ENCODE measurements at places on chromosomes 4 and X. TPM values are rescaled to one million over a fixed set of nuclear protein-coding genes. Genes with fewer than 3 reads are reported as not detected.

FRG2 gene
- not detected for total RNA-seq

WAS gene
- total RNA-seq: 134 TPM

ATRX gene
- 65.8 TPM for total RNA-seq

SATL1 gene
- not detected for total RNA-seq

ZRSR2 gene
- total RNA-seq: 16.0 TPM

FAM9C gene
- total RNA-seq: not detected

CAMK2D gene
- total RNA-seq: 30.7 TPM

EIF4E gene
- 105 TPM for total RNA-seq

PABPC1L2A gene
- not detected for total RNA-seq

GPR119 gene
- not detected for total RNA-seq

SPANXD gene
- total RNA-seq: not detected

MAGEB4 gene
- total RNA-seq: not detected

FDCSP gene
- not detected for total RNA-seq

FOXP3 gene
- 15.4 TPM for total RNA-seq

TRIM60 gene
- total RNA-seq: not detected

FAM47A gene
- not detected for total RNA-seq

C4orf54 gene
- not detected for total RNA-seq

COPS4 gene
- 33.7 TPM for total RNA-seq

ADAD1 gene
- total RNA-seq: not detected

GSX2 gene
- total RNA-seq: not detected

MND1 gene
- total RNA-seq: 38.3 TPM

IL2RG gene
- 348 TPM for total RNA-seq

Data from activated CD8-positive, alpha-beta T cell treated with anti-CD3 and anti-CD28 coated beads, Interleukin-2, amount 10 ng/mL, durations not matched to agents 7 days and 5 days (primary cell).